Activated T-helper 1 cell treated with anti-CD3 and anti-CD28 coated beads, Interleukin-12 subunit alpha, Interleukin-12 subunit beta, Interleukin-2, Interleukin-4 antibody, amounts not matched to agents 30 ng/mL and 10 ng/mL and 1 ng/mL, durations not matched to agents 14 hours and 24 hours and 36 hours (primary cell): ENCODE measurements at places on chromosomes 5 and 9. TPM values are rescaled to one million over a fixed set of nuclear protein-coding genes. Genes with fewer than 3 reads are reported as not detected.

Gene IFNA13
- total RNA-seq = not detected in 2 replicates

Gene FBP2
- total RNA-seq = not detected in 2 replicates

Gene CETN3
- total RNA-seq = 36.2 and 39.8 TPM in 2 replicates

Gene ANKRD20A1
- total RNA-seq = 0.59 and 1.9 TPM in 2 replicates

Gene CCDC183
- 0.52 TPM in 1 of 2 replicates, not detected in the other for total RNA-seq

Gene TAL2
- 0.31 TPM in 1 of 2 replicates, not detected in the other for total RNA-seq

Gene FOXD4L6
- 0.16 TPM in 1 of 2 replicates, not detected in the other for total RNA-seq

Gene DOCK8
- total RNA-seq = 120 and 122 TPM in 2 replicates

Gene HAPLN1
- total RNA-seq = not detected in 2 replicates

Gene HCN1
- not detected in 2 replicates for total RNA-seq

Gene SLC34A1
- total RNA-seq = 0.26 TPM in 1 of 2 replicates, not detected in the other

Gene GDA
- total RNA-seq = not detected in 2 replicates

Gene FABP6
- not detected in 2 replicates for total RNA-seq

Gene GALT
- total RNA-seq = 72.0 and 73.7 TPM in 2 replicates

Gene FRRS1L
- total RNA-seq = not detected in 2 replicates

Gene RASGEF1C
- total RNA-seq = not detected in 2 replicates

Gene FOXI1
- not detected in 2 replicates for total RNA-seq

Gene IFT74
- total RNA-seq = 7.9 and 9.5 TPM in 2 replicates

Gene GPR150
- 0.22 and 0.26 TPM in 2 replicates for total RNA-seq

Gene C9orf72
- 4.6 and 5.9 TPM in 2 replicates for total RNA-seq

Gene TMEM171
- not detected in 2 replicates for total RNA-seq

Gene APBA1
- 2.4 and 3.5 TPM in 2 replicates for total RNA-seq

Gene PLAC8L1
- total RNA-seq = 0.37 and 0.99 TPM in 2 replicates

Gene BTNL8
- not detected in 2 replicates for total RNA-seq

Gene WNK2
- total RNA-seq = 2.2 and 3.0 TPM in 2 replicates

Gene TAF11L5
- not detected in 2 replicates for total RNA-seq

Gene SPATA31D3
- not detected in 2 replicates for total RNA-seq

Gene IL31RA
- total RNA-seq = 0.44 and 0.80 TPM in 2 replicates

Gene EQTN
- total RNA-seq = not detected in 2 replicates

Gene RPL35
- 1,681 and 1,750 TPM in 2 replicates for total RNA-seq

Gene ADAMTS16
- total RNA-seq = not detected in 2 replicates

Gene C5orf58
- not detected in 2 replicates for total RNA-seq

Gene PCDHGA7
- total RNA-seq = 0.16 and 0.22 TPM in 2 replicates

Gene GRXCR2
- not detected in 2 replicates for total RNA-seq

Gene GABRP
- not detected in 2 replicates for total RNA-seq

Gene PCDH1
- not detected in 2 replicates for total RNA-seq

Gene PCDHA12
- total RNA-seq = not detected in 2 replicates

Gene LMNB1
- 200 and 209 TPM in 2 replicates for total RNA-seq

Gene RGS3
- total RNA-seq = 122 and 128 TPM in 2 replicates

Gene ZBTB6
- 12.1 and 12.6 TPM in 2 replicates for total RNA-seq

Gene KCNIP1
- total RNA-seq = not detected in 2 replicates

Gene DENND4C
- total RNA-seq = 18.4 and 21.1 TPM in 2 replicates

Gene KIF4B
- 0.05 TPM in 2 replicates for total RNA-seq

Gene NUTM2F
- not detected in 2 replicates for total RNA-seq

Gene ADAMTS2
- total RNA-seq = not detected in 2 replicates

Gene TAF11L10
- total RNA-seq = not detected in 2 replicates

Gene GDF9
- total RNA-seq = 0.32 and 0.57 TPM in 2 replicates

Gene FBXO4
- total RNA-seq = 14.1 and 17.8 TPM in 2 replicates

Gene EPB41L4B
- total RNA-seq = 2.0 and 2.2 TPM in 2 replicates

Gene PCDHGA4
- 0.21 and 0.44 TPM in 2 replicates for total RNA-seq

Gene COL23A1
- not detected in 2 replicates for total RNA-seq

Gene OR1J2
- not detected in 2 replicates for total RNA-seq

Gene CTSL
- 1.5 and 2.5 TPM in 2 replicates for total RNA-seq

Gene IL33
- not detected in 2 replicates for total RNA-seq

Gene ADAMTSL2
- not detected in 2 replicates for total RNA-seq
